Mucosa of gallbladder (tissue), 1 donor: ENCODE measurements at places on chromosomes 12 and 14.

DNA sequence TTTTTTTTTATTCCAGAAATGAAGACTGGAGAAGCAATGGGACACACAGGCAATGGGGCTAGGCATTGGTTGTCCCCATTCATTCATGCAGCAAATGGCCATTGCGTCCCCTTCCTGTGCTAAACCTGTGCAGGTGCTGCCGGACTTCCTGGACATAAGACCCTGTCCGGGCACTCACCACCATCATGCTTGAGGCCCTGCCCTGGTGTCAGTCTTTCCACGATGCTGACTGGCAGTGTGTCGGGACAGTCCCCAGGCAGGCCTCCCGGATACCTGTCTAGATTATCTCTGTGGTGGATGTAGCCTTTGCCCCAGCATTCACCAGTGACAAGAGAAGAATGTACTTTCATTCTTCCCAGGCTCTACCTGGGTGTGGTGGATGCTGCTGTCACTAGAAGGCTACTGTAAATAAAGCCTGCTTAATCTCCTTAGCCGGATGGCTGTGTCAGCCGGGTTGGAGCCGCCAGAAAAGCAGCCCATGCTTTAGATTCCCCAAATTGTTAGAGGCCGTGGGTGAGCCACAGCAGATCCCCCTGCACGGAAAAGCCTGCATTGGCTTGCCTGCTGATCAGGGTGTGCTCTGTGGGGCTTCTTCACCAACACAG is 94.5 kb upstream of the PARP11 start:
- DNase-seq: peak; percentile 13

GRCh38 chr14:27270716-27271115 is 672.9 kb upstream of the NOVA1 start:
- DNase-seq: no peak

DNA sequence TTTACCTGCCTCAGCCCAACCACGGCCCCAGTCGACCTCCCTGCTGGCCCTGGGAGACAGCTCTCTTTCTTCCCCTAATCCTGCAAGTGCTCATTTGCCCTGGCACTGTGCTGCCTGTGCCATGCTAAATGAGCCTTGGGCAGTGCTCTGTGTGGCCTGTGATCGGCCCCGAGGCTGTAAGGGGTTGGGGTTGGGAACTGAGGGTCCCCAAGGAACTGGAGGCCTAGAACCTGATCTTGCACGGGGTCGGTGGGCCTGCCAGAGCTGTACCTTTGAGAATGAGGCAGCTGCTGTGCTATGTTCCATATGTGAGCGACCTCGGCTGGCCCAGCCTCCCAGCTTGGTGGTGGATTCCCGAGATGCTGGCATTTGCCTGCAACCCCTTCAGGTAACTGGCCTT is 2.8 kb downstream of the RNF31 start:
- DNase-seq: no peak

GRCh38 chr12:102891756-102892155 is 25.3 kb downstream of the PAH start:
- DNase-seq: no peak

GRCh38 chr14:37384870-37385596 is 187.3 kb downstream of the MIPOL1 start:
- DNase-seq: no peak

DNA sequence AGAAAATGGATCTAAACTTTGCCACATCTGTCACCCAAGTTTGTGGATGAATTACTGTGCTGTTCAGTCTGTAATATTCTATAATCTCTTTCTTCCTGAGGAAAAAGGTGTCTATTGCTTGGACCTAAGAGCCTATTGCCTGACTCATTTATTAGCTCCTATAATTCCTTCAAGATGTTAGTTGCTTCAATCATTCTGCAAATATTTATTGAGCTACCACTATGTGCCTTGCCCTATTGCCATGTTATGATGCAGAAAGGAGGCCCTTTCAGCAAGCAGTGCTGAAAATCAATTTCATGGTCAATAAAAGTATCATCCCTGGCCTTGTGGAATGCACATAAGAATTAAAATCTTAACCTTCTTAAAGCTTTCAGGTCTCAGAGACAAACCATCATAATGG is 113.6 kb downstream of the CCER1 start:
- no peak for DNase-seq

DNA sequence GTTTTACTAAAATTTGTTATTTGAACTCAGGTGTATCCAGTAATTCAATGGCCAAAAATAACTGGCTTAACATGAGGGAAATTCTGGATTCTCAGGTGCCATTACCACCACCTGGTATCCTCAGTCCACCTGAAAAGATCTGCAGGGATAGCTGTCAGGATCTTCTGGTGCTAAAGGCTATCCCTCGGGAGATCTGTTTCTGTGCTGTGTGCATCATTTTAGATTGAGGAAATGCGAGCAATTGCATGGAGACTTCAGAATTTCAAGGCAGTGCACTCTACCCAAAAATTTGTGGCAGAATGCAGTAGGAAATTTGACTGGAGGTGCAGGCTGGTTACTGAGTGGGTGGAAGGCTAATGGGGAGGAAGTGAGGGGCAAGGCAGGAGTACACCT is 26.4 kb downstream of the ZCCHC8 start:
- no peak for DNase-seq

DNA sequence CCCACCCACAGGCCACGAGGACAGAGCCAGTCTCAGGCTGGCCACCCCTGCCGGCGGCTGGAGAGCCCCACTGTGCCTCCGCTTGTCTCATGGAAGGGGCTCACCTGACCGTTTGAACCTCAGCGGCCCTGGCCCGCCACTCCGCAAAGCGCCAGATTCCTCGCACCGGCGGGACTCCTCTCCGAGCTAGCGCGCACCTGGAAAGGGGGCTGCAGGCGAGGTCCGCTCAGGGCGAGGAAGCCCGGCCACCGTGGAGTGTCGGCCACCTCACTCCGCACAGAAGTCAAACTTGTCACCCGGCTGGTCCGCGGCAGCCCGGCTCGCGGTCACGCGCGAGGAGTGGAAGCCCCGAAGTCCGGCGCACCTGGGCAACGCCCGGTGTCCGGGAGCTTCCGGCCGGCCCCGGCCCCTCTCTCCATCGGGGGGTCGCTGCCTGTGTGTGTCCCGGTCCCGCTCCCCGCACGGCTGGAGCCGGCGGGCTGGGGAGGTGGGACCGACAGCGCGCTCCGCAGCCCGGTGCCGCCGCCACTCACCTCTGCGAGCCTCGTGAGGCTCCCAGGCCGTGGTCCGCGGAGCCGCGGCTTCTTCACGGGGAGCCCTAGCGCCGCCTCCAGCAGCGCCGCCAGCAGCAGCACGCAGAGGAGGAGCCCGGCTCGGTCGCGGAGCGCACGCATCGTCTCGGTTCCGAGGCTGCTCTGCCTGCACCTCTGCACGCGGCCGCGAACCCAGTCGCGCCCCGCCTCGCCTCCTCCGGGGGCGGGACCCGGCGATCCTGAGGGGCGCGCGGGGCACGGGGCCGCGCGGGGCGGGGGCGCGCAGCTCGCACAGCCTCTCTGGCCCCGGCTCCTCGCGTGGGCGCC is at the start of gene ISM2:
Gene ISM2, minus strand, starts transcription at position 697 of the 860 bp plus-strand sequence. Its CDS starts 23 bp downstream, at position 674.
- DNase-seq: peak; percentile 16

- DNase-seq: no peak
These were observed 200.4 kb downstream of the PTPRO start for GRCh38 chr12:15522574-15523187.

DNA sequence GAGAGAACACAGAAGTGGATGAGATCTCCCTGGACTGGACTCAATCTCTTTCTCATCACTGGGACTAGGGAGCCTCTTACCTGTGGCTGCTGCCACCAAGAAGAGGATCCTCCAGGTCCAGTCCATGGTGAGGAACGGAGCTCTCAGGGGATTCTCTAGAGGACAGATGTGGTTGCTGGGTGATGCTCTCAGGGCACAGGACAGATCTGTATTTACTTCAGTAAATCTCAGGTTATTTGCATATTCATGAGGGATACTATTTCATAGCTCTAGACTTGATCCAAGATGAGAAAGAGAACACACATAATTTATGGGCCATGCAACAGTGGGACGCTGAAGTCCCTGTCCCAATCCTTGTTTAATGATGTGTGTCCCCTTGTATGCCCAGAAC is 460.5 kb downstream of the TMEM121 start:
- no peak for DNase-seq

DNA sequence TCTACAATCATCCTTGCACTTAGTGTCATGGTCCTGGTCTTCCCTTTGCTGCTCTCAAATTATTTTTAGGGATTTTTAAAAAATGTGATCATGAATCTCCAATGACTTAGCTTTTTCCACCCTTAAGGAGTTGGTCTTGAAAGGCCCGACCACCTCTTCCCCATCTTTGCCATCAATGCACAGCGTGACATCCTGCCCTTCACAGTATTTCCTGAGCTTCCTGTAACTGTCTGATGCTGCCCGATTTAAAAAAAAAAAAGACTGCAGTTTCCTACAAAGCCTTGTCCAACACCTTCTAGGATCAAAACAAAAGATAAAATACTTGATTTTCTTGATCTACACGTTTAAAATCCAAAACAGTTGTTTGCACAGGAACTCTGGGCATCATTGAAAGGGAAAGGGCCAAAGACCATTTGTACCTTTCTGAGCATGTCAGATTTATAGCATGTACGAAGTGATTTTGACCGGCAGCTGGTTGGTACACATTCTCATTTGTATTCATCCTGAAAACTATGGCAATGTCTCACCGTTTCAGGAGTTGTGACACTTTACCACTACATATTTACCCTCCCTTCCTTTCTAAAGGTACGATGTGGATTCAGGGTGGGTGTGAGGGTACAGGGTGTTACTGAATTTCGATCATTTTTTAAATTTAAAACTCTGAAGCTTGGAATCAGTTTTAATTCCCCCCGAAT is 7.4 kb upstream of the ELK3 start:
- DNase-seq: no peak

- DNase-seq: no peak
These were observed 96.6 kb upstream of the PCED1B start for GRCh38 chr12:46982629-46983392.

- no peak for DNase-seq
These were observed 5.1 kb downstream of the KIF5A start for GRCh38 chr12:57554897-57555296.

- no peak for DNase-seq
These were observed 248.6 kb downstream of the BCL11B start for GRCh38 chr14:99023371-99023770.

GRCh38 chr14:102508410-102508773 is 1.2 kb downstream of the ANKRD9 start:
- peak; percentile 62 for DNase-seq

GRCh38 chr14:33709711-33710110 is 241.2 kb downstream of the EGLN3 start:
- DNase-seq: no peak

DNA sequence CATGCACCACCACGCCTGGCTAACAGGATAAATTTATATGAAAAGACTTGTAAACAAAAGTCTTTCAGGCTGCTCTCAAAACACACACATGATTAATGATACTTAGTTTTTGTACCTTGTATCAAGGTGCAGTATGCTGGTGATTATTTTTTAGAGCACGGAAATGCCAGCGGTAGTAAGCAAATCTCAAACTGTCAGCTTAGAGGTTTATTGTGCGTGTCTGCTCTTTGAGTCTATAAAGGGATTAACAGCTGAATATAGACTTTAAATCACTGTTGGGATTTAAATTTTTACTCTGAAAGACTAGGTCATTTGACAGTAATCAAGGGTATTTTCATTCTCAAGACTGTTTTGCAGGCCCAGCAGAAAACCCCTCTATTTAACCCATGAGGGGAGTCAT is 50.5 kb downstream of the PLEKHA5 start:
- no peak for DNase-seq

- no peak for DNase-seq
These were observed 83.2 kb downstream of the ETV6 start for GRCh38 chr12:11732715-11733114.
